ENCODE measurements at places on chromosomes 11 and 22. TPM values are rescaled to one million over a fixed set of nuclear protein-coding genes. Genes with fewer than 3 reads are reported as not detected.

The CCDC73 gene
- polyA plus RNA-seq, result not detected

The PHOX2A gene
- 9.1 TPM for polyA plus RNA-seq

The CASP4 gene
- 6.0 TPM for polyA plus RNA-seq

The GANAB gene
- polyA plus RNA-seq, result 311 TPM

The DPP3 gene
- polyA plus RNA-seq, result 64.5 TPM

The CARD16 gene
- 1.7 TPM for polyA plus RNA-seq

The CCDC81 gene
- polyA plus RNA-seq, result 0.22 TPM

The CHRM1 gene
- 18.8 TPM for polyA plus RNA-seq

The POTEH gene
- not detected for polyA plus RNA-seq

The CCDC157 gene
- polyA plus RNA-seq, result 5.1 TPM

The E2F8 gene
- polyA plus RNA-seq, result 1.5 TPM

The TMX2 gene
- polyA plus RNA-seq, result 155 TPM

The NLRP6 gene
- polyA plus RNA-seq, result not detected

The OR4A16 gene
- not detected for polyA plus RNA-seq

The TMEM151A gene
- polyA plus RNA-seq, result 54.6 TPM

The RIMBP3B gene
- polyA plus RNA-seq, result 0.34 TPM

The RAB39A gene
- 5.6 TPM for polyA plus RNA-seq

The MMP1 gene
- not detected for polyA plus RNA-seq

The PGR gene
- polyA plus RNA-seq, result not detected

The OR6T1 gene
- not detected for polyA plus RNA-seq

The GGTLC3 gene
- polyA plus RNA-seq, result not detected

The OR10D3 gene
- polyA plus RNA-seq, result not detected

The GDPD4 gene
- not detected for polyA plus RNA-seq

The RIC3 gene
- 4.9 TPM for polyA plus RNA-seq

The PKDREJ gene
- polyA plus RNA-seq, result not detected

All from brain (organoid and tissue), 16 donors.